ENCODE measurements at places on chromosomes 7 and 10. TPM values are rescaled to one million over a fixed set of nuclear protein-coding genes. Genes with fewer than 3 reads are reported as not detected.
A peak's percentile ranks its signal among the peaks of the same experiment; 100 is the strongest.

SRRT gene
- total RNA-seq = 312 TPM

HOXA5 gene
- total RNA-seq = not detected

DNA sequence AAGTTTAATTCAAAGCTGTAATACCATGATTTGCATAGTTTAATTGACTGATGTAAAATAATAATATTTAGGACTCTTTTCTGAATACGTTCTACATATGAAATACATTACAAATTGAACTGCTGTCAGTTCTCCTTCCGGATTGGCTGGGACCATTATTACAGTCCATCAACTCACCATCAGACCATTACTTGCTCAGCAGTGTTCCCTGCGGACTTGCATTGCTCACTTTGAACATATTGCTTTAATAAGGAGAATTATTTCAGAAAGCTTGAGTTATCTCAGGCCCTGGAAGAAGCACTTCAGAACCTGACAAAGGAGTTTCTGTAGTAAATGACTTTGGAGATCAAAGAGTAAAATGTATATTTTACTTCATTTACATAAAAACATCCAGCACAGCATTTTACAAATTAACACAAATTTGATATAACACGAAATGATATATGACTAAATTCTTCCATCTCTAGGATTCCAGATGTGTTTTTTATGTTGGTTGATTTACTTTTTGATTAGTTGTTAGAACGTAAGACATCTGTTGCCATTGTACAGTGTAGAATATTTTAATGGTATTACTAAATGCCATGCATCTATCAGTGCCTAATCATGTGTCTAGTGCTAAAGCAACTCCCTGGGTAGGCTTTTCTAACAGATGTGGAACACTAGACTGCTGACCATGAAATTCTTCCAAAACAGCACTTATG, 418.5 kb upstream of the SEMA3A start:
- no peak for DNase-seq

DNA sequence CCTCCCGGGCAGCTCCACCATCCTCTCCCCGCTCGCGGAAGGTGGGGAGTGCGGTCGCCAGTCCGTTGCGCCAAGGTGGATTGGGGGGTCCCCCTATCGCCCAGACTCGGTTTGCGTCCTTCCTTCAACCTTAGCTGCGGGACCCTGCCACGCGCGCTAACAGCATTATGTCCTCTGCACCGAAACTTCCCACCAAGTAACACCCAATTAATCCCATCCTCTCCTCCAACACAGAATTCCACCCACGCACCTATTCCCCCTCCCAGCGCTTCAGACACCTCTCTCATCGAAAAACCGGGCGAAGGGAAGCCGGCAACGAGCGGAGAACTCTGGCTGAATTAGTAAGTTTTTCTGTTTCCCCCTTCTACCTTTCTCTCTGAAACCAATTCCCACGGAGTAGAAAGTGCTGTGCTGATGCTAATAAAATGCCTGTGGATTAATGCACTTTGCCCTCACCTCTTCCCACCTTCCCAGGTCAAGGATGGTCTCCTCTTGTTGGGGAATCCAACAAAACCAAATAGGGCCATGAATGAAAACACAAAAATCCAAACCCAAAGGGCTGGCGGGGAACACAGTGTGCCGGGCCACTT, 947 bp downstream of the HOXA3 start:
- DNase-seq = no peak

GRCh38 chr10:70579234-70580002, 23.1 kb downstream of the PRF1 start:
- DNase-seq = peak; percentile 67

LRRD1 gene
- not detected for total RNA-seq

SEMA3A gene
- 1.4 TPM for total RNA-seq

DNA sequence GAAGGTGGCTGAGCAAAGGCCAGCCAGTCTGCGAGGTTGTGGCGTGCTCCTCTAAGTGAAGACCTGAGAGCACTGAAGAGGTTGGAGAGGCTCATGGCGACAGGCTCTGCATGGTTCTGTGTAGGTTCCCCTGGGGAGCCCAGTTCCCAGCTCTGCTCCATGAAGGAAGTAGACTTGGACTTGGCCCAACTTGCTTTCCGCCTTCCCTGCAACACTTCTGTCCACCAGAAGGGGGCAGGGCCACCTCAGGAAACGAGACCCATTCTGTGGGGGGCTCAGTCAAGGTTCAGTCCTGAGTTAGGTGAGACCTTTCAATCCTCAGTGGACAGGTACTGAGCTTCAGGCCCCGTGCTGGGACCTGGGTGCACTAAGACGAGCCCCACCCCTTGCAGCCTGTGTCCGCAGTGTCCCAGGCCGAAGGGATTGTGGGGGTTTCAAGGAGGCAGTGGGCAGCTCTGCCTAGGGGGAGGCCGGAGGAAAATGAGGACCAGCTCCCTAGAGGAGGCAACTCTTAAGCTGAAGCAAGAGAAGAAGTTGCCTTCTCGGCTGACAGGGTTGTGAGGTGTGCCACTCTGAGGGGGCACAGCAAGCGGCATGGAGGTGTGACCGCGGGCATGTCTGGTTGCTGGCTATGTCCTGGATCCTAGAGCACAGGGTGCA, 15.0 kb upstream of the PCBD1 start:
- DNase-seq = peak; percentile 50

Measured in activated CD8-positive, alpha-beta memory T cell treated with anti-CD3 and anti-CD28 coated beads, Interleukin-2, amount 10 ng/mL, durations not matched to agents 7 days and 5 days (primary cell).